ENCODE measurements at places on chromosomes 6 and 20.

DNA sequence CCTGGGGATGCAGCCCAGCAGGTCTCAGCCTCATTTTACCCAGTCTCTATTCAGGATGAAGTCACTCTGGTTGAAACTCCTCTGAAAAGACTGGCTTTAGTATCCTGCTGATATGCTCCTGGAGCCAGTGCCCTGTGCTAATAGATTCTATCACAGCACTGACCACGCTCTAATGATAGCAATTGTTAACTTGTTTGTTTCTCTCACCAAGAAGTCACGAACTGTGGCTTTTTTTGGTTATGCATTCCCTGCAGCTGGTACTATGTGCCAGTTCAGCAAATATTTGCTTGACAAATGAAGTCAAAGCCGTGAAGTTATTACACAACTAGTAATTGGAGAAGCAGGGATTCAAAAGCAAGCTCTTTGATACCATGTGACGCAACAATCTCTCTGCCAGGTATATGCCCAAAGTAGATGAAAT is 754.6 kb downstream of the KIF16B start:
- no peak for DNase-seq

DNA sequence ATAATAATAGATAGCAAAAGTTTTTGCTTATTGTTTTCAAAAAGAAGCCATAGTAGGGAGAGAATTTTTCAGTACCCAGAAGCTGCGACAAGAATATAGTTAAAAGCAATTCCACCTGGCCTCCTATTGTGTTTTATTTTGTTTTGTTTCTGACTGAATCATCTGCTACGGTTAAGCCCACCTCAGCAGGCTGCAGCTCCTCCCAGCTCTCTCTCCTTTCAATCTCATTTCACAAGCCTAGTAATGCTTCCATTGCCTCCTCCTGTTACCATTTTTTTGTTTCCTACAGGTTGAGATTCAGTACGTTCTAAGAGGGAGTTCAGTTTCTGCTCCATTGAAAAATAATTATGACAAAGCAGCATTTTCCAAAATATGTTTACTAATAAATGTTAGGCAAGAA is 77.9 kb downstream of the PCSK2 start:
- DNase-seq: no peak

DNA sequence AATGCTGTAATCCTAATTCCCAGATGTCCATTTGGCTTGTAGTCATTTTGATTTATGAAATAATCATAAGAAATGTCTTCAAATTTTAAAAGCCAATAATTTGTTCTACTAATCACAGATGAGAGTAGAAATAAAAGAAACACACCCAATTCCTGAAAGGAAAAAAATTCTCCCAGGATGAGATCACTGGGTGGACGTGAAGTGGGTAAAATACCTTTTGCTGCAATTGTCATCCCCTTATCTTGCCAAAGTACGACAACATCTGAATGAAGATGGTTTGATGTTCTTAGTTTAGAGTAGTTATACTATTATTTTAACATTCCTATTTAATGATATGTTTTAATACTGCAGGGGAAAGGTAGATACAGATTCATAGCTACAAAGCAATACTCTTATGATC is 33.7 kb downstream of the MTHFD1L start:
- no peak for DNase-seq

DNA sequence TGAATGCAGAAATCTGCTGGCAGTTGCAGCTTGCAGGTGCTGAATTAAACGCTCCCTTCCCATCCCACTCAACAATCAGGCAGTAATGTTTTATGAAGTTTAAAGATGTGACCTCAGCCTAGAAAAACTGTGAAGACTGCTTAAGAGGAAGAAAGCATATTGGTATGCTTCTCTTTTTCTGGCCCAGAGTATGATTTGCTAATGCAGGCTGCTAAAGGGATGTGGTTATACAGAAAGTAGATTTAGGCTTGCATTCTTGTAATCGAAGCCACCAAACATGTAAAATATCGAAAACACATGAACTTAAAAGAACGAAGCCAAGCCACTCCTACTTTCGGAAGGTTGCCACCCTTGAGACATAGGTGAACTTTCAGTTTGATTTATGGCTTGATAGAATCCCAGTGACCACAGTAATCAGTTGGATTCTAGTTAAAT is 40.7 kb downstream of the MAP3K5 start:
- DNase-seq: no peak

- no peak for DNase-seq
These were observed 3.8 kb upstream of the LPA start for GRCh38 chr6:160667639-160668481.

DNA sequence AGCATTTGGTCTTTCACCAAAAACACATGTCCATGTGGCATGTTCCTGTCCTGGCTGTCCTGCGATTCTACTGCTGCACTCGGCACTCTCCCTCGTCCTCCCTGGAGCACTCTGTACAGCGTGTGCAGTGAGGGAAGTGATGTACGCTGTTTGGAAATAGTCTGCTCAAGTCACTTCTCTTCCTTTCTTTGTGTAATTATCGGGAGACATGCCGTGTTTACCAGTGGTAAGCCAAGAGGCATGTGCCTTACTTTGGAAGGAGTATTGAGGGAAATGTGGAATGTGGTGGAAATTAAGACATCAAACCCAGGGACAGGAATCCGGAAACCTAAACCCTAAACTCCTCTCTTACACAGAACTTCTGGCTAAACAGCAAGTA is 268.5 kb upstream of the FOXQ1 start:
- DNase-seq: no peak

GRCh38 chr6:114764866-114765265 is 422.0 kb upstream of the HS3ST5 start:
- no peak for DNase-seq

GRCh38 chr20:14799545-14800216 is 462.3 kb upstream of the FLRT3 start:
- no peak for DNase-seq

- no peak for DNase-seq
These were observed 86.2 kb upstream of the PRL start for GRCh38 chr6:22383016-22383415.

- no peak for DNase-seq
These were observed 380.9 kb upstream of the RGS17 start for GRCh38 chr6:153511896-153512496.

DNA sequence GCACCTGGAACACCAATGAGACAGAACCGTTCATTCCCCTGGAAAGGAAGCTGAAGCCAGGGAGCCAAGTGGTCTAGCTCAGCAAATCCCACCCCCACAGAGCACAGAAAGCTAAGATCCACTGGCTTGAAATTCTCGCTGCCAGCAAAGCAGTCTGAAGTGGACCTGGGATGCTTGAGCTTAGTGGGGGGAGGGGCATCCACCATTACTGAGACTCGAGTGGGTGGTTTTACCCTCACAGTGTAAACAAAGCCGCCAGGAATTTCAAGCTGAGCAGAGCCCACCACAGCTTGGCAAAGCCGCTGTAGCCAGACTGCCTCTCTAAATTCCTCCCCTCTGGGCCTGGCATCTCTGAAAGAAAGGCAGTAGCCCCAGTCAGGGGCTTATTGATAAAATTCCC is 53.1 kb downstream of the KIF16B start:
- no peak for DNase-seq

DNA sequence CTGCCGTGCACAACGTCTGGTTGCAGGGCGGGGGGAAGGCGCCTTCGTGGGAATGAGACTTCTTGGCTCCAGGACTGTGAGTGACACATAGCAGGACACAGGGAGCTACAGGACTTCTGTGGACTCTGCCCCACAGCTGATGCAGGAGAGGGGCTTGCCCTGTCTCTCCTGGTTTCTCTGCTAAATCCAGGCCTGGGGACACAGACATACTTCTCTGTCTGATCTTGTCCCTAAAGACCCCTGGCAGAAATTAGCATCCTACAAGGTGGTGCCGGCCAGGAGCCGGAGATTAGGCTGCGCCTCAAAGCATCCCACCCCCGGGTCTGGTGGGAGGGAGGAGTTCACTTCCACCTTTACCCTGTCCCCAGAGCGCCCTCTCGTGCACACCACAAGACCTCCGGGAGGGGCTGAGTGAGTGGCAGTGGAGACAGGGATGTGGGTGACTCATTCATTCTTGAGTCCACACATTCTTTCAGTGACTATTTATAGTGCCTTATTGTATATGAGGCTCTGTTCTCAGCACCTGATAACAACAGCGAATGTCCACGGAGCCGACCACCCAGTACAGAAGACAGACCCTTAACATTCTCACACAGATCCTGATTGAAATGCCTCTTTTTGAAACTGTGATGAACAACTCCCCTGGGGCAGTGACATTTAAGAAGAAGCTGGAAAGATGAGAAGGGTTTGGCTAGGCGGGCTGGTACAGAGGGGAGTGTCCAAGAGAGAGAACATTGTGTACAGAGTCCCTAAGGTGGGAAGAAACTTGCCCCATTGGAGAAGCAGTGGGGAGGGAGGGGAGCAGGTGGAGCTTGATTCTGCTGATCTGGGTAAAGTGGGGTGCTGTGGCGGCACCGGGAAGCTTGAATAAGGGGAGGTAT is 39.0 kb downstream of the GMPR start:
- DNase-seq: no peak

DNA sequence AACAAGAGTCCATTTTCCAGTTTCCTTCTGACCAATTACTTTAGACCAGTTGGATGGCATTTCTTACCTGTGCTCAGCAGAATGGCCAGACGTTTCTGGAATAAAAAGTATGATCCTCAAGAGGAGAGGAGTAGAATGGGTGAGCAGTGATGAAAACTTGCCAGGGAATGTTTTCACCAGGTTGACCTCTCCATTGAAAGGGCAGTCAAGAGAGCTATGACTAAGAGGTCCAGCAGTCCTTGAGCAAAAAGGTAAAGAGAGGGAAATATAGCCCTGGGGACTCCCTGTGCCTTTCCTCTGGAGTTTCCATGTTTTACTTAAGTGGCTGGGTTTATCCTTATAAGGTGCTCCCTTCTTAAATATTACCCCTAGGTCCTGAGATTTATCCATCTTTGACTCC is 210.9 kb downstream of the TBX18 start:
- DNase-seq: no peak

DNA sequence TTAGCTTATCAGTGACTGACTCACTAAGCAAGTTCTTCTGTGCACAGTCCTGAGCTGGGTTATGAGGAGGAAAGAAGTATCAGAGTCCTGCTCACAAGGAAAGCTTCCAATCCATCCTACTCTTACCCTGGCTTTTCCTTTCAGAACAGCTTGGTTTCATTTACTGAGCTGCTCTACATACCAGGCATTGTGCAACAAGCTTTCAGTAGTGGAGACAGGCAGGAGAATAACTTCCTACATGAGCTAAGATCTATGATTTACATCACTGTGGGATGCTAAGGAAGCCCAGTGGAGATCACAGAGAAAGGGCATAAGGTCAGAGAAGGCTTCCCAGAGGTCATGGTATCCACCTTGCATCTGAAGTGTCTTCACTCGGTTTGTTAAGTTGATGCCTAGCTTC is 144.5 kb downstream of the MAP3K7 start:
- DNase-seq: no peak

DNA sequence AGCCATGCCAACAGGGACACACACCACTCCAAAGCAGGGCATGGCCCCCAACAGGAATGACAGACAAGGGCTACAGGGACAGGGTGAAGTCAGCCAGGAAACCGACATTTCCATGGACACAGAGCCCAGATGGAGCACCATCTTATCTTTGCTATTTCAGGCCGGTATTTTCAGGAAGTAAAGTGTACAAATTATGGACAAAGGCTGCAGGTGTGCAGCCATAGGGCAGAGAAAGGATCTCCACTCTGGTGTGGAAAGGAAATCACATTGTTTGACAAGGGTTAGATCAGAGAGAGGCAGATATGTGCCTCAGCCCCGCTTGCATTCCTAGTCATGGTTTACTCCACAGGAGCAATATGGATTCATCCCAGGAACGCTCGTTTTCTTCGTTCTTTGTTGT is 81.7 kb upstream of the SLC22A23 start:
- no peak for DNase-seq

DNA sequence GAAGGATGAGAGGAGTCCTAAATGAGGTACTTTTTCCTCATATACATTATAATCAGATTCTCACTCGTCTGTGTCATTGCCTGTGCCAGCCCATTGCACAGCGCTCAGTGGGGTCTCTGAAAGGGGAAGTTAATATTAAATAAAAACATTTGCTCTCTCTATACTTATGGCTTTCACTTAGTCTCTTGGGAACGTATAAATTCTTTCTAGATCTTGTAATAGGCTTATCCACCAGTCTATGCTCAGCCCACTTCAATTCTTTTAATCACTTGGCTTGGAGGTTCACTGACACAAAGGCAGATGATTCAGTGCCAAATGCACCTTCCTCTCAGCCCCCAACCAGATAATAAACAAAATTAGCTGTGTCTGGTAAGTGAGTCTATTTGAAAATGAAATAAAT is 164.3 kb upstream of the OGFRL1 start:
- DNase-seq: no peak

GRCh38 chr20:24446811-24447210 is 22.6 kb upstream of the SYNDIG1 start:
- no peak for DNase-seq

DNA sequence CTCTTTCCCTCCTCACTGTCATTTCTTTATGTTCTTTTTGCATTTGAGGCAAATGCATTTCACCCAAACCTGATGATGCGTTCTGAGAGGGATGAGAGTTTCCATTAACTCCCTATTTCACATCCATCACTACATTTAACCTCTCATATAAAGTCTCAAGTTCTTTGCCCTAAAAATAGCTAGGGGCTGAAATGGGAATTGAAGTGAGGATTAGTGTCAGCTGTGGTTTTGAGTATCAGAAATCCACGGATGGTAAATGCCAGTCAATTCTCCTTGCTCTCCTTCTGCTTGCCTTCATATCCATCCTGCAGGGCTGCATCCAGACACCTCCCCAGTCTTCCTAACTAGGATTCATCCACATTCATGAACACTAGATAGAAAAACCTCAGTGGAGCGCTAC is 10.0 kb upstream of the DTNBP1 start:
- DNase-seq: no peak

DNA sequence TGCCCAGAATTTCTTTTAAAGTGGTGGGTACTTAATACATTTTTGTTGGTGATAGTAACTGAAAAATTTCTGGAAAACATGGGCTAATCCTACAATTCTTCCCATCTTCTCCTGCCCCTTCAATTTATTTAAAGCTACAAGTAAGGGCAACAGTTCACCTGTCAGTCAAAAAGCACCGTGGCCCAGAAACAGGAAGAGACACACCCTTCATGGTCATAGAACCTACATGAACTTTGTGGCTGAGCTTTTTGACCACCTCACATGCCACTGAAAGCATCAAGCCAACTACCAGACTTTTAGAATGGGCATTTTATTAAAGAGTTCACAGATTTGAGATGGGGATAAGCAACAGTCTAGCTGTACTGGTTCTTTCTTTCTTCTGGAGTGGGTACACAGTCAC is 201.1 kb upstream of the CNR1 start:
- DNase-seq: no peak

Measured in substantia nigra (tissue), 51 donors.